ENCODE measurements at places on chromosomes 3 and 15. TPM values are rescaled to one million over a fixed set of nuclear protein-coding genes. Genes with fewer than 3 reads are reported as not detected.

GCNT3 gene
- total RNA-seq: 11.4 TPM

SEMA6D gene
- 0.92 TPM for total RNA-seq

UNC13C gene
- total RNA-seq: 0.04 TPM

MAPK6 gene
- 83.9 TPM for total RNA-seq

CISH gene
- total RNA-seq: 4.8 TPM

MAGI1 gene
- total RNA-seq: 13.7 TPM

ALPK3 gene
- total RNA-seq: 5.5 TPM

ACTRT3 gene
- total RNA-seq: 1.6 TPM

PRR20G gene
- total RNA-seq: not detected
